Transverse colon (tissue), 4 donors: ENCODE measurements at places on chromosomes 2 and 18. TPM values are rescaled to one million over a fixed set of nuclear protein-coding genes. Genes with fewer than 3 reads are reported as not detected.

Gene CHRNA1
- 2.6 TPM for total RNA-seq

Gene TBR1
- total RNA-seq = not detected

DNA sequence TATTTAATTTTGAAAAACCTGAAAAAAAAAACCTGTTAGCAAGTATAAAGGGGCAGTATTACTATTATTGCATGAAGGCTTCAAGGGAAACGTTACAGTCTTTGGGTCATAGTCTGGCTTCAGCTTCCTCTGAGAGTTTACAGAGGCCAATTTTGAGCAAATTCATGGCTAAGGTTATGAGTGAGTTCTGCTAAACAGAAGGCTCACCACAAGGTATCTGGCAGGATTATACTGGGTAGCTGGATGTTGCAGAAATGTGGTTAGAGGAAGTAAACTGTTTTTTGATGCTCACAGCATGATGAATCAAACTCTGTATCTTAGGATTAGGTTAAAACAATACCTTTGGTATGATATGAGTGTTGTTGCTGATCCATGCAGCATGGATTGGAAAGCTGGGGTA, 9.3 kb downstream of the MRPL19 start:
- no peak for DNase-seq

Gene OXER1
- 6.4 TPM for total RNA-seq

DNA sequence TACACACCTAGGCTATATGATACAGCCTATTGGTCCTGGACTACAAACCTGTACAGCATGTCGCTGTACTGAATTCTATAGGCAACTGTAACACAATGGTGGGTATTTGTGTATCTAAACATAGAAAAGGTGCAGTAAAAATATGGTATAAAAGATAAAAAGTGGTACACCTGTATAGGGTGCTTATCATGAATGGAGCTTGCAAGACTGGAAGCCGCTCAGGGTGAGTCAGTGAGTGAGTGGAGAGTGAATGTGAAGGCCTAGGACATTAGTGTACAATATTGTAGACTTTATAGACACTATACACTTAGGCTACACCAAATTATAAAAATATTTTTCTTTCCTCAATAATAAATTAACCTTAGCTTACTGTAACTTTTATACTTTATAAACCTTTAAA, 41.8 kb downstream of the RASGRP3 start:
- DNase-seq = no peak

Gene STAT4
- not detected for total RNA-seq

DNA sequence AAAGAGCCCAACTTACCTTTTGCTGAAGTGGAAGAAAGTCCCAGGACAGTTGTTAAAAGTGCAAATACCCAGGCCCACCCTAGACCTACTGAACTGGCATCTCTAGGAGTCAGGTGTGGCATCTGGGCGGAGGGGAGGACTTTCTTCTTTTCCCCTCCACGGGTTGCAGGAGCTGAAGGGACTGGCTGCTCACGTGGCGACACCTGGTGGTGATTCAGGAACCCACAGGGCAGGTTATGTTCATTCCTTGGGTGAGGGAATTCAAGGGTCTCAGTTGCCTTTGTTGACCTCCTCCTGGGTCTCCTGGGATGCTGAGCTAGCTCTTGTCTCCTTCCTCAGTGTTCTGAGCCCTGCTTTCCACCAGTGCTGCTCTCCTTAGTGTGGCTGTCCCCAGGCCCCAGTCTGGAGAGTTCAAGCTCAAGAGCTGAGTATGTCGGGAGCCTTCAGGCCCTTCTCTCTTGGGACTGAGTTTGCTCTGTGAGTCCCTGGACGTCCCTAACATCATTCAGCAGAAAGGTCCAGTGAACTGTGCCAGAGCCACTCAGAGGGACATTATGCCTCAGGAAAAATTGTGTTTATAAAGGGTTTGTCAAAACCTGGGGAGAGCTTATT, 56.9 kb downstream of the DYSF start:
- peak; percentile 70 for DNase-seq

GRCh38 chr2:240932001-240932723, 26.0 kb downstream of the CROCC2 start:
- peak; percentile 4 for DNase-seq

DNA sequence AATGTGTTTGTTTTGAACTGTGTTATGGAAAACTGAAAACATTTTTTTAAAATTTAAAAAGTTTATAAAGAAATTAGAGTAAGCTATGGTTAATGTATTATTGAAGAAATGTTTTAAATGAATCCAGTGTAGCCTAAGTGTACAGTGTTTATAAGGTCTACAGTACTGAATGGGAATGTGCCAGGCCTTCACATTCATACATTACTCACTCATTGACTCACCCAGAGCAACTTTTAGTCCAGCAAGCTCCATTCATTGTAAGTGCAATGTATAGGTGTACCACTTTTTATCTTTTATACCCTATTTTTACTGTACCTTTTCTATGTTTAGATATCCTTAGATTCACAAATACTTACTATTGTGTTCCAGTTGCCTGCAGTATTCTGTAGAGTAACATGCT, 215.1 kb upstream of the THUMPD2 start:
- no peak for DNase-seq

DNA sequence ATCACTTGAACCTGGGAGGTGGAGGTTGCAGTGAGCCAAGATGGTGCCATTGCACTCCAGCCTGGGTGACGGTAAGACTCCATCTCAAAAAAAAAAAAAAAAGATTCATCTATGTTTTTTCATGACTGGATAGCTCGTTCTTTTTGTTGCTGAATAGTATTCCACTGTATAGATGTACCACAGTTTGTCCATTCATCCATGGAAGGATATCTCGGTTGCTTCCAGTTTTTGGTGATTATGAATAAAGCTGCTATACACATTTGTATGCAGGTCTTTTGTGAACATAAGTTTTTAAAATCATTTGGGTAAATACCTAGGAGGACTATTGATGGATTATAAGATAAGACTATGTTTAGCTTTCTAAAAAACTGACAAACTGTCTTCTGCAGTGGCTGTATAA, 90.8 kb downstream of the ACOXL start:
- DNase-seq = no peak

Gene COBLL1
- 27.0 TPM for total RNA-seq

DNA sequence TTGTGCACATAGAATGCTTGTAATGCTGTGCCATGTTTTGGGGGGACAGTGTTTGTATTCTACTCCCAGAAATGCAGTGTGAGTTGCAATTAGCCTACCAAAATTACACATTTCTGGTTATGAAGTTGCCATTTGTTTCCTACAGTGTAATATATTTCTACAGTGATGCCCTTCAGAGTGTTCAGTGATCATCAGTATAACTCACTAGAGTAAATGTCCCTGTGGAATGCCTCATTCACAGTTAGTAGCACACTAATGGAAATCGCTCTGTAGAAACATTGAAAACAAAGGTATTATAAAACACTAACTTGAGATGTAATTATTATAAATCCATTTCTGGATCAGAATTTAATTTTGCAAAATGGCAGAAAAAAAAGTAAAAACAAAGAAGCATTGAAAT, 498.7 kb downstream of the PTPRM start:
- no peak for DNase-seq

GRCh38 chr2:108171657-108172056, 68.1 kb upstream of the SULT1C3 start:
- DNase-seq = no peak

DNA sequence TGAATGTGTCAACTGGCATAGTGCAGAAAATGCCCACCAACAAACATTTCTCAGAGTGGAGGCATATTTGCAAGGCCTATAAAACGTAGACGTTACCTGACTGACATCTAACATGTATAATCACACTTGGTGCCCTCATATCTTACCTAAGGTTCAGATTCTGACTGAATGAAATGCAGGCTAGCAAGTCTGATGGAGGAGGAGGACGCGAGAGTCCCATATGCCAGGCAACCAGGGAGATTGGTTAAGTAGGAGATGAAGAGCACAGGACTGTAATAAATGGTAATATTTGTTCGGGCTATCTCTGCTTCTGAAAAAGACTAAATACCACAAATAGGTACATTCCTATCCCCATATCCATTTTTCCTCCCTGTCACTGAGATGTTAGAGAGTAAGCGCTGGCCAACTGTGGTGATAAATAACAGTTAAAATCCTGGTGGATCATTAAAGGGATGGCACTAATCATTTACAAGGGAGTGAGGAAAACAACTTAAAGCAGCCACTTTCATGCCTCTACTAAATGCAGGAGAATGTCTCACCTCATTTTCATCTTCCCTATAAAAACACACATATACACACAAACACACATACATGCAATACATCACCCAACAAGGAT, 217.2 kb downstream of the TMEM163 start:
- DNase-seq = no peak

Gene DAW1
- not detected for total RNA-seq

Gene STK39
- 39.1 TPM for total RNA-seq

GRCh38 chr2:227082286-227082685, 81.7 kb downstream of the COL4A4 start:
- DNase-seq = no peak

Gene SLC39A10
- 34.4 TPM for total RNA-seq

Gene CLIP4
- total RNA-seq = 37.8 TPM
